ENCODE measurements at places on chromosomes 12 and 14.

DNA sequence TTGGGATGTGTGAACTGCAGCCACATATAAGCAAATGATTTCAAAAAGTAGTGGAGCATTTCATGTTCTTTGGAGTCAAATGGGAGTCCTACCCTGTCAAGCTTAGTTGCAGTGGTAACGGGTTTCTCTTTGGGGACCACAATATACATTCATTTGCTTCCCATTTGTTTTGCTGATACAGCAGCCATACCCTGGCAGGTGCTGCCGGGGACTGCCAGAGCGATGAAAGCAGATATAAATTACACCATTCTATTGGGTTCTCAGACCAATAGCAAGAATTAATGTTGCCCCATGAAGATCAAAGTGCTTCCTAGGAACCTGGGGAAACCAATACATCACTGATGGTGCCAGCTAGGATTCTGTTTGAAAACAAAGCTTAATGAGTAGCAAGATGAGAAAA is 1621.5 kb upstream of the FLRT2 start:
- DNase-seq, result no peak

DNA sequence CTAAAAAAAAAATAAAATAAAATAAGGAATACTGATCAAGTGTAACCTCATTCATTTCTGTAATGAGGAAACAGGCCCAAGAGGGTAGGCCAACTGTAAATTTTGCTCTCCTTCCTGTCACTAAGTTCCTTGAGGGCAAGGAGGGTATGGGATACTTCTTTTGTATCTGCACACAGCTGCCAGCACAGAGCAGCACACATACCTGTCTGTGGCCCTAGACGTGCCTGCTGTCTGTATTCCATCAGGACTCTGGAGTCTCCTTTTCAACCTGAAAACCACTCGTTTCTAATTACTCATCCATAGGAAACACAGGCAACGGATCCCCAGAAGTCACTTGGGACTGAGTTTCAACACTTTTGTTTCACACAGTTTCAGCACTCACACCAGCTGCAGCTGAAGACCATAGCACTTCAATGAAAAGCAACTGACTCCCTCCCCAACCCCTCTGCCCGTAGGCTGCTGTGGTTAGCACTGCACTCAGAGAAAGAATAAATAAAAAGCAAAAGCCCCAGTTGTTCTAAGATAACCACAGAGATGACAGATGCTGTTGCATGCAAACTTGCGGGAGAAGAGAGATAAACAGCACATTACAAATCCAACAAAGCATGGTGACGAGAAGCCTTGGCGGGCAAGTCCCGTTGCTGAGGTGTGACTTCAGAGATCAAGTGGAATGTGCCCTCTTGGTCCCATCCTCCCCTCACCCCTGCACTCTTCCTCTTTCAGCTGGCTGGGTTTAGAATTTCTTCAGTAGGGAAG is 24.9 kb downstream of the CRACR2A start:
- peak; percentile 58 for DNase-seq

DNA sequence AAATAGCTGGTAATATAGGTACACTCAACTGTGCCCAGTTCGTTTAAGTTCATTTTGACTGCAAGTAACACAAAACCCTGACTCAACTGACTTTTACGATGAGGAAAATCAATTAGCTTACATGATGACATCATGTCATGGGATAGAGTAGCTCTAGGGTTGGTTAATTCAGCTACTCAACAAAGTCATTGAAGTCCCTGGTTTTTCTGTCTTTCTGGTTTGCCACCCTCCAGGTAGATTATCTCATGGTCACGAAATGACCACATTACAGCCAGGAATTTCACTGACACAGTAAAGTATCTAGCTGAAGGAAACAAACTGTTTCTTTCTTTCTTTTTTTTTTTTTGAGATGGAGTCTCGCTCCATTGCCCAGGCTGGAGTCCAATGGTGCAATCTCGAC is 68.5 kb upstream of the FUT8 start:
- DNase-seq, result no peak

DNA sequence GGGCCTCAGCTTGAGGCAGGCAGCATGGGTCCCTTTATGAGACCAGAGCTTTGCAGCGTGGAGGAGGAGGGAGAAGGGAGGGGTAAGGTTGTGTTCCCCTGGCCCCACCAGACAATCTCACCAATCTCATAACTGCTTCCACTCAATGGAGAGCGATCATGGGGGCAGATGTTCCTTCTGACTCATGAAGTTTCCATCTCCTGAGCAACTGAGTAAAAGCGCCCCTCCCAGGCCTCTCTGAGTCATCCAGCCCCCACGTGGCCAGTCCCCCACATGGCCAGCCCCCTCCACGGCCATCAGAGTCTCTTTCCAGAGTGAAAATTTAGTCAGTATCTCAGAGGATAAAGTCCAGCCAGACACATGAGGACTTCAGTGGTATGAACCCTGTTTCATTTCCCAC is 39.2 kb upstream of the PLXNC1 start:
- peak; percentile 64 for DNase-seq

GRCh38 chr12:129103231-129103630 is 250.0 kb downstream of the GLT1D1 start:
- no peak for DNase-seq

All from stromal cell of bone marrow (primary cell).